SJSA1 (cell line): ENCODE measurements at places on chromosomes 7 and 10. TPM values are rescaled to one million over a fixed set of nuclear protein-coding genes. Genes with fewer than 3 reads are reported as not detected.
A peak's percentile ranks its signal among the peaks of the same experiment; 100 is the strongest.

DNA sequence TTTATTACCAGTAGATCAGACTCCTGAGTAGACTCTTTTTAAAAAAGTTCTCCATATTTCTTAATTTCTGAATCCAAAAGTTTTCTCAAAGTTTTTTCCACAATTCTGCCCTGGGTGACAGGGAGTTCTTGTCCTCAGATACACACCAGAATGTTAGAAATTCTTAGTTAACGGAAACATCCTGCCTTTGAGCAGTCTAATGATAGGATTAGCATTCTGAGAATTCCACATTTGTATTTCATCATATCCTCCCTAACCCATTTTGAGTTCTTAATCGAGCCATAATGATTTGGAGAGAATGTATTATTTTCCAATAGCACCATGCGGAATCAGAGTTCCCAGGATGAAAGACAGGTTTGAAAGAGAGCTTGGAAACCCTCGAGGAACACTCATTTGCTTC, 28.9 kb upstream of the MRPS33 start:
- no peak overlapping the region for H3K27ac ChIP-seq
- no peaks in the 10 kb centered on the region for H3K4me1 ChIP-seq
- DNase-seq, result no peak
- H3K27me3 ChIP-seq, result 0 out of 2 replicates have a peak, but pooled peaks cover 5% of the 10 kb centered on the region
- no peaks in the 10 kb centered on the region for H3K36me3 ChIP-seq
- H3K4me3 ChIP-seq, result no peak overlapping the region

DNA sequence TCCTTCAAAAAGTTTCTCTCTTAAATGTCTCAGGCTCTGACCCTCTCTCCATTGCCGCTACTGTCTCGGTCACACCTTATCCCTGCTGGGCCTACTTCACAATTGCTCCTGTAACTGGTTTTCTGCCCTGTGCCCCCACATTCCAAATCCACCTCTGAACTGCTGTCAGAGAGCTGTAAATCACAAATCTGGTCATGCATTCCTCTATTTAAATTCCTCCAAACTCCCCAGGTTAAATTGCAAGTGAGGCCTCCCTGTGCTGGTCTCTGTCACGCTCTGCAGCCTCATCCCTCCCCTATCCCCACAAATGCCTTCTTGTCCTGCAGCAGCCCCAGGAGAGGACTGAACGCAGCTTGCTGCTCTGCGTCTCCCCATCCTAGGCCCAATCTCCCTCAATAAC, 40.4 kb upstream of the CDCA7L start:
- peaks cover 8% of the 10 kb centered on the region; the same call in 1 of the 2 replicates for H3K27me3 ChIP-seq
- H3K27ac ChIP-seq, result no peak overlapping the region
- no peaks in the 10 kb centered on the region for H3K36me3 ChIP-seq
- no peak for DNase-seq
- no peak overlapping the region for H3K4me3 ChIP-seq
- no peaks in the 10 kb centered on the region for H3K4me1 ChIP-seq

GRCh38 chr7:28722684-28723083, 235.4 kb downstream of the TRIL start:
- H3K27me3 ChIP-seq, result no peaks in the 10 kb centered on the region
- H3K4me1 ChIP-seq, result peaks cover 5% of the 10 kb centered on the region; the same call in 1 of the 2 replicates
- H3K27ac ChIP-seq, result no peak overlapping the region
- no peak for DNase-seq
- no peaks in the 10 kb centered on the region for H3K36me3 ChIP-seq
- no peak overlapping the region for H3K4me3 ChIP-seq

DNA sequence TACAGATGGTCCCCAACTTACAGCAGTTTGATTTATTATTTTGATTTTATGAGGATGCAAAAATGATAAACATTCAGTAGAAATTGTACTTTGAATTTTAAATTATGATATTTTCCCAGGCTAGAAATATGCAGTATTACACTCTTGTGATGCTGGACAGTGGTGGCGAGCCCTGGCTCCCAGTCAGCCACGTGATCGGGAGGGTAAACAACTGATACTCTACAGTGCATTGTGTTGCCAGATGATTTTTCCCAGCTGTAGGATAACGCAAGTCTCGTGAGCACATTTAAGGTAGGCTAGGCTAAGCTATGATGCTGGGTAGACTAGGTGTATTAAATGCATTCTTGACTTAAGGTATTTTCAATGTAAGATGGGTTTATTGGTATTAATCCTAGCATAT, 865.2 kb downstream of the SORCS3 start:
- no peaks in the 10 kb centered on the region for H3K4me1 ChIP-seq
- no peaks in the 10 kb centered on the region for H3K36me3 ChIP-seq
- DNase-seq, result no peak
- no peak overlapping the region for H3K27ac ChIP-seq

- H3K36me3 ChIP-seq, result no peaks in the 10 kb centered on the region
- 0 out of 2 replicates have a peak, but pooled peaks cover 3% of the 10 kb centered on the region for H3K4me1 ChIP-seq
- no peak overlapping the region for H3K27ac ChIP-seq
- no peak for DNase-seq
- no peak overlapping the region for H3K4me3 ChIP-seq
Observed at GRCh38 chr10:71893920-71894319, 42.9 kb upstream of the PSAP start.

DNA sequence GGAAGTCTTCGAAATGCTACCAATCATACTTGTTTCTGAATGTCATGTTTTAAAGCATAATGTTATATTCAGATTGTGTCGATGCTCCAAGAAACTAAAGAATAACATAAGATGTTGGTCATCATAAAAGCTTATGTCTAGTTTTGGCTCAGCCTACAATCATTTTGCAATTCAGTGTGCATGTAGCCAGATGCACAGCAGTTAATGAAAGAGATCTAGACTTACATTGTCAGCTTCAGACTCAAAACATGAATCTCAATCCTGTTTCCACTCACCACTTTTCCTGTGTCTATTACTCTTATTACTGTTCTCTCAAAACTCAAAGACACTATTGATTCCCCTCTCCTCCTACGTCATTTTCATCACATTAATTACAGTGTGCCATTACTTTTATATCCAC, 21.4 kb downstream of the TMEM196 start:
- H3K4me1 ChIP-seq, result no peaks in the 10 kb centered on the region
- no peak overlapping the region for H3K27ac ChIP-seq
- no peak overlapping the region for H3K4me3 ChIP-seq
- H3K27me3 ChIP-seq, result no peaks in the 10 kb centered on the region; the same call in 1 of the 2 replicates
- DNase-seq, result no peak

- no peak overlapping the region for H3K27ac ChIP-seq
- no peaks in the 10 kb centered on the region for H3K27me3 ChIP-seq
- H3K4me1 ChIP-seq, result peaks cover 7% of the 10 kb centered on the region
- peaks cover 3% of the 10 kb centered on the region; the same call in 1 of the 2 replicates for H3K36me3 ChIP-seq
- no peak for DNase-seq
Observed at GRCh38 chr10:102433619-102434046, 1.3 kb upstream of the CUEDC2 start.

DNA sequence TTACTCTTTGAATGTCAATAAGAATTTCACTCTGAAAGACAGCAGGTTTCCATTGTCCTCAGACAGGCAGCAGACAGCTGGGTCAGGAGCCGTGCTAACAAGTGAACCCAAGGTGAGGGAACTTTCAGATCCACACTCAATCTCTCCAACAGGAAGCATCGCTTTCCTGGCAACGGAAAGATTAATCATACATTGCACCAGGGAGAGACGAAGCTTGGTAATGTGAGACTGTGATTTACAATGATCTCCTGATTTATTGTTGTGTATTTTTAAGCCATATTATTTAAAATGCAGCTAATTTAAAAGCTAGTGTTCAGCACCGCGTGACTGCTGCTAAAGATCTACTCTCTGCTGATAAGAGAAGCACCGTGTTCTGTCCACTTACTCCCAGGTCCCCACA, 17.5 kb upstream of the NOM1 start:
- no peak overlapping the region for H3K27ac ChIP-seq
- DNase-seq, result no peak

DNA sequence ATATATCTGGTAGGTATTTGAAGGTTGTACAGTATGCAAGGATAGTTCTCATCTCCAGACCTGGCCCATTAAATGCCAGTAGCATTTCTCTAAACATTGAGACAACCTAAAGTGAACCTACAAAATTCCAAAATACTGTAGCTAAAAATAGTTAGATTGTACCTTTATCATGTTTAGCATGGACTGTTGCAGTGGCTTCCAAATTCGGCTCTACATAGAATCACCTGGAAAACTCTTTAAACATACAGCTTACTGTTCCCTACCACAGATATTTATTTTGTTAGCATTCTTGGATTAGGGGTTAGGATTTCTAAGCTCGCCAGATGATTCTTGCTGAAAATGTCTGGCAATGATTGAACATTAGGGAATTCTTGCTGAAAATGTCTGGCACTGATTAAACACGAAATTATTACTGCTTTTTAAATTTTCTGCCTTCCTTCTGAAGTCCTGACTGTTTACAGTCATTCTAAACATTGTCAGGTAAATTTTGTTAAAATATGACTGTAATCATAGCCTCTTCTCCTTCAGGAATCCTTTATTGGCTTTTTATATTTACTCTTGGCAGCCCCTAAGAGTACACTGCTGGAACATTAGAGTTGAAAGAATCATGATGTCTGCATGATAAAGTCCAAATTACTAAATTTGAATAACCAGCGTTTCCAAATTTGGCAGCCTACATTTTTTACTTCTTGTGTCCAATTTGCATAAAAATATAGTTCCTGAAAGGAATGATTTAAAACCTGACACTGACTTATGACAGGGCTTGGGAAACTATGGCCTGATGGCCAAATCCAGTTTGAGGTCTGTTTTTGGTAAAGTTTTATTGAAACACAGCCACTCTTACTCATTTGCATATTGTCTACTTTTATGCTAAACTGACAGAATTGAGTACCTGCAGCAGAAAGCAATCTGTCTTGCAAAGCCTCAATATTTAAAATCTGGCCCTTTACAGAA, 40.3 kb downstream of the SHOC2 start:
- H3K27ac ChIP-seq, result no peak overlapping the region
- H3K27me3 ChIP-seq, result no peaks in the 10 kb centered on the region
- no peak for DNase-seq

DNA sequence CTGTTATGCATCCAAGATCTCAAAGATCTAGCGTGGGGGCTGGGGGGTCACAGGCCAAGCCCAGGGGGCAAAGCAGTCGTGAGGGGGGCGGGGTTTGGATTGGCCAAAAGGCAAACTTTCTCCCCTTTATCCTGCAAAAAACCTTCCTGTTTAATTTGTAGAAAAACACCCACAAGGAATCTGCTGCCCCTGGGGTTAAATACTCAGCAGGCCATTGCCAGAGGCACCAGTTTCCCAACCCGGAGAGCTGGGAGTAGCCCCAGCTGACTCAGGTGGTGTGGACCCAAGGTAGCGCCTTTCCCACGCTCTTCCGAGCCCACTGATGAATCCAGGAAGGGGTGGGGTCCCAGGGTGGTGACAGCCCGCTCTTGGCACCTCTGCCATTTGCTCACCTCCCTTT, 21.4 kb downstream of the KCP start:
- no peaks in the 10 kb centered on the region for H3K36me3 ChIP-seq
- DNase-seq, result no peak
- H3K4me3 ChIP-seq, result no peak overlapping the region
- no peaks in the 10 kb centered on the region for H3K4me1 ChIP-seq
- H3K27ac ChIP-seq, result no peak overlapping the region

GRCh38 chr10:36721871-36722270, 403.5 kb upstream of the ANKRD30A start:
- H3K27ac ChIP-seq, result no peak overlapping the region
- no peak overlapping the region for H3K4me3 ChIP-seq
- peaks cover 44% of the 10 kb centered on the region for H3K4me1 ChIP-seq
- H3K36me3 ChIP-seq, result no peaks in the 10 kb centered on the region

GRCh38 chr10:10045765-10046028, 972.0 kb upstream of the CELF2 start:
- H3K27ac ChIP-seq, result no peak overlapping the region
- H3K4me1 ChIP-seq, result no peaks in the 10 kb centered on the region
- DNase-seq, result no peak
- H3K36me3 ChIP-seq, result no peaks in the 10 kb centered on the region
- no peak overlapping the region for H3K4me3 ChIP-seq

GRCh38 chr10:131461093-131461492, 149.6 kb upstream of the TCERG1L start:
- no peaks in the 10 kb centered on the region for H3K27me3 ChIP-seq
- no peak overlapping the region for H3K27ac ChIP-seq
- no peaks in the 10 kb centered on the region for H3K4me1 ChIP-seq
- H3K4me3 ChIP-seq, result no peak overlapping the region

DNA sequence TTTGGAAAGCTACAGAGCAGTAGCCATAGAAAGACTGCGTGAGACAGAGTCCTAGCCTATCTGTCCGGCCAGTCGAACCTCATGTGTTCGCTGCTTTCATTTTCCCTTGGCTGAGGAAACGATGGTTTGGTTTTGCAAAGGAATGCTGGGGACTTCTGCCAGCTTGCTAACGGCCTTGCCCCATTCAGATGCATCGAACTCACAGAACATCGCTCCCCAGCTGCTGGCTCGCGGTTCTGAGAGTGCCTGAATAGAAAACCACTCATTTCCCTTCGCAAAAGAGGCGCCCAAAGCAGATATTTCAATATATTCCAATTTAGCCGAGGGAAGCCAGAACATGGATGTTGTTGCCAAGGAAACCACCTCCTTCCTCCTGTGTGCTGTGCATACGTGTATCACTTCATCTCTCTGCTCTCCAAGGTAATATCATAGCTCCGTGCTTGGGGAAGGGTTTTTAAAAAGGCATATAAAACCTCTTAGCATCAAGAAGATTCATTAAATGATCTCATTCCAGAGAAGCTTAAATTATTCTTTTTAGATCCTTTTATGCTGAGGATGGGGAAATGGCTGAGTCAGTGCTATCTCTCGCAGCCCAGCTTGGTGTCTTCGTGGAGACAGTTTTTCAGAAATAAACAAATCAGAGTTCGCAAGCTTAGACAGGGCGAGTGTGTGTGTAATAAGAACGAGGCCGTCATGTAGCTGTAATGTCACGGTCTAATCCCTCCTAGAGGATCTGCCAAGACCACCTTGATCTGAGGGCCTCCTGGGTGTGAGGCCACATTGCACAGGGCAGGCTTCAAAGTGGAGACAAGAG, 215.2 kb downstream of the RPS24 start:
- no peaks in the 10 kb centered on the region for H3K36me3 ChIP-seq
- H3K4me3 ChIP-seq, result no peak overlapping the region
- H3K27ac ChIP-seq, result peak overlapping the region; percentile 27

GRCh38 chr7:716636-717035, 9.9 kb upstream of the DNAAF5 start:
- DNase-seq, result no peak
- no peaks in the 10 kb centered on the region for H3K27me3 ChIP-seq
- no peaks in the 10 kb centered on the region for H3K36me3 ChIP-seq
- no peak overlapping the region for H3K4me3 ChIP-seq
- H3K4me1 ChIP-seq, result no peaks in the 10 kb centered on the region
- H3K27ac ChIP-seq, result no peak overlapping the region

GRCh38 chr10:8337332-8337651, 282.8 kb downstream of the GATA3 start:
- no peak overlapping the region for H3K27ac ChIP-seq
- no peaks in the 10 kb centered on the region for H3K36me3 ChIP-seq
- no peak for DNase-seq
- peaks cover 5% of the 10 kb centered on the region for H3K4me1 ChIP-seq
- H3K4me3 ChIP-seq, result no peak overlapping the region

Gene CTAGE6
- not detected in 2 replicates for total RNA-seq

Gene MMP21
- total RNA-seq, result not detected in 2 replicates

Gene LIPF
- total RNA-seq, result not detected in 2 replicates

Gene CFTR
- 0.06 and 0.08 TPM in 2 replicates for total RNA-seq

Gene C1GALT1
- total RNA-seq, result 44.9 and 66.0 TPM in 2 replicates

Gene C7orf33
- not detected in 2 replicates for total RNA-seq

Gene CPN1
- total RNA-seq, result not detected in 2 replicates

Gene TAS2R40
- total RNA-seq, result not detected in 2 replicates

Gene CLDN3
- total RNA-seq, result not detected in 2 replicates

Gene GDF2
- not detected in 2 replicates for total RNA-seq

Gene CFAP69
- total RNA-seq, result 0.21 TPM in 1 of 2 replicates, not detected in the other

Gene STRIP2
- total RNA-seq, result 7.0 and 7.5 TPM in 2 replicates

Gene H2BK1
- total RNA-seq, result not detected in 2 replicates
